GM06990 (cell line): ENCODE measurements at places on chromosomes 1 and 21.

- no peak for DNase-seq
These were observed 54.2 kb upstream of the TNR start for GRCh38 chr1:175797576-175797975.

GRCh38 chr21:24995216-24995615 is 612.1 kb downstream of the MRPL39 start:
- no peak for DNase-seq

DNA sequence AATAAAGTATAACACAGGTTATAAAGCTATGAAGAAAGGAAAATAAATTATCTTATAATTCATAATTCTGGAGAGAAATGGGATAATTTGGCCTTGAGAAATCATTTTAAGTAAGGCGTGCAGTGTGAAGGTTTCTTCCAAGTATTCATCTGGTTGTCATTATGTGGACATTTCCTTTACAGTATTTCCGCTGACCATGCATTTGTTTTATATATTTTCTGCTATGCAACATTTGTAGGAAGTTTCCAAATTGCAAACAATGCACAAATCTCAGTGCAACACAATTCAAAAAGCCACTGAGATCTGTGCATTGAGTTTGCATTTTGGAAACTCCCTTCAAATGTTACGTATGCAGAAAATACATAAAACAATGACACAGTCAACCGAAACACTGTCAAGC is 17.8 kb downstream of the ZNF670 start:
- no peak for DNase-seq

DNA sequence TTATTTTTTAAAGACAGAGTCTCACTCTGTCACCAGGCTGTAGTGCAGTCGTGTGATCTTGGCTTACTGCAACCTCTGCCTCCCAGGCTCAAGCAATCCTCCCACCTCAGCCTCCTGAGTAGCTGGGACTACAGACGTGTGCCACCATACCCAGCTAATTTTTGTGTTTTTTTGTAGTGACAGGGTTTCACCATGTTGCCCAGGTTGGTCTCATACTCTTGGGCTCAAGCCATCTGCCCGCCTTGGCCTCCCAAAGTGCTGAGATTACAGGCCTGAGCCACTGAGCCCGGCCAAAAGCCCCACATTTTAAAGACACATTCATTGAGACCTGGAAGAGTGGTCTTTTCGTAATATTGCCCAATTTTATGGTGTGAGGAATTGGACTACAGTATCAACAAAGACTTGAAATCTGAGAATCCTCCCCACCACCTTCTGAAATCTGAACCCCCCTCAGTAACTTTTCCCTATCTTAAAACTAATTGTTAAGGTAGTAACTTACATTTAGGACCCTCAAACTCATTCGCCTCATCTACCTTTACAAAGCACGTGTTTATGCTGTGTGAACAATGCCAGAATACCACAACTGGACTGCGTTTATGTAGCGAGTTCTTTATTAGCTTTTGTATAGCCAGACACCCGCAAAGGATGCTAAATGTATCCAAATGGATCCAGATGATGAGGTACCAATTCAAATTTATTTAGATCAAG is 2.7 kb downstream of the ERRFI1 start:
- no peak for DNase-seq

DNA sequence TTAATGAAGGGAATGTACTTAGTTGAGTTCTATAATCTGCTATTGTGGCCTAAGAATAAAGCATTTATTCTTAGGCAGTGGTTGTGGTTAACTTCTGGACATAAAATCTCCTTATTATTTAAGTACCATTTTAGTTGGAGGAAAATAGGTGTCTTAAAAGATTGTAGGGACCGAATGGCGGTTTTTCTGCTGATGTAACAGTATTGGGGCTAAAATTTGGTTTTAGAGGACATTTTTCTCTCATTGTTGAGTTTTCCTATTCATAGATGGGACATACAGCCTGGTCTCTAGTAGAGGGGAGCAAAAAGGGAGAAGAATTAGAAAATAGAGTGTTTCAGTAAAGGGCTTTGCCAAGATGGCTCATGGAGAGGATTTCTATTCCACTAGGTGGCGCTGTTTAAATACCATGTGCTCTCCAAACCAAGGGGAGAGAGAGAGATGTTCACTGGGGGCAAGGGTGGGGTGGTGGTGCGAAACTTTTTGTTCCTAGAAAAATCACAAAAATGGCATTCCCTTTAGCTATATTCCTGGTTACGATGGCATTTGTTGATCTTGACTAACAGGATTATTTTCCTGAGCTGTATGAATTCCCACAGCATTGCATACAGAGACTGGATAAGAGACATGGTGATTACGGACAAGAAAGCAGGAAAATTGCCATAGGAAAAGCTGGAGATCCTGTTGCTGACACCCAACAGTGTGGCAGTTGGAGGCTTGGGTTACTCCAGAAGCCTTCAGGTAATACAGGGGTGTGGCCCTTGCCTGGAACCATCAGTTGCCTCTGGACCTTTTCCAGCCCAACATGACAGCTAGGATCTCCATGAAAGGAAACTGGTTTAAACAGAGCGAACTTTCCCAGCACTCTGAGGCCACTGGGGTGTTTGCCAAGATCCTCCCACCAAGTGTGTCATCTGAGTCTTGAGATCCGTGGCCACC is 18.2 kb upstream of the FCGR2A start:
- no peak for DNase-seq

GRCh38 chr1:51776408-51776807 is 102.1 kb downstream of the NRDC start:
- DNase-seq = no peak

DNA sequence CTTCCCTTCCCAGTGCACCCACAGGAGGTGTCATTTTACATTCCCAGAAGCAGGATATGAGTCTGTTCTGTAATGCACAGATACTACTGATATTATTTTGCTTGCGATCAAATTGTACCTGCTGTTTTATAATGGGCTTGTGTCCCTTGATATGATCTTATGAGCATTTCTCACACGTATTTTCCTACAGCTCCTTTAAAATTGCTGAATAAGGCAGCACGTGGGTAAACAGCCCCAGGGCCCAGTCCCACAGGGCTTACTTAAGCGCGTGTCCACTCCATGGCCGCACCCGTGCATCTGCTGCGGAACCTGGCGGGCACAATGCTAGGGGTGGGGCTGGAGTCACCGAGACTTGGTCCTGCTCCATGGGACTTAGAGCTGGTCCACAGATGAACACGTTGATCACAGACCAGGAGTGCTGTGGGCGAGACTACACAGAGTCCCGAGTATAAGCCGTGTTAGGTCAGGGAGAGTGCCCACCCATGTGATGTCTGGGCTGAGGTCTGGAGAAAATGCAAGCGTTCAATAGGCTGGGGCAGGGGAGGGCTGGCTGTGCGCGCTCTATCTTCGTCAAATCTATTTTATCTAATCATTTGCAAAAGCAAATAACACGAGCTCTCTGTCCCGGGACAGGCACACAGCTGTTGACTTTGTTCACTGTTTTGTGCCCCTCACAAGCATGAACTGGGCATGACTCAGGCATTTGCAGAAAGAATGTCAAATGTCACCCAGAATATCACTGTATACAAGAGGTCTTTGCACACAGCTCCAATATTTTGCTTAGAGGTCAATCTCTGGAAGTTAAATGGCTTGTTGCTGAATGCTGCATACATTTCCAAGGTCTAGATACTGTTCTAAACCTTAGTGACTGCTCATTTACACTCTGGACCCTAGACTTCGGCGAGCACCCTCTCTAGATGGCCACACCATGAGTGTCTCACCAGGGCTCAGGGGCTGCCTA is 119.3 kb downstream of the CRYAA start:
- DNase-seq = no peak

- DNase-seq = no peak
These were observed 100.3 kb upstream of the GRIK3 start for GRCh38 chr1:37134599-37134998.

GRCh38 chr21:45296638-45297037 is 8.9 kb upstream of the POFUT2 start:
- no peak for DNase-seq

DNA sequence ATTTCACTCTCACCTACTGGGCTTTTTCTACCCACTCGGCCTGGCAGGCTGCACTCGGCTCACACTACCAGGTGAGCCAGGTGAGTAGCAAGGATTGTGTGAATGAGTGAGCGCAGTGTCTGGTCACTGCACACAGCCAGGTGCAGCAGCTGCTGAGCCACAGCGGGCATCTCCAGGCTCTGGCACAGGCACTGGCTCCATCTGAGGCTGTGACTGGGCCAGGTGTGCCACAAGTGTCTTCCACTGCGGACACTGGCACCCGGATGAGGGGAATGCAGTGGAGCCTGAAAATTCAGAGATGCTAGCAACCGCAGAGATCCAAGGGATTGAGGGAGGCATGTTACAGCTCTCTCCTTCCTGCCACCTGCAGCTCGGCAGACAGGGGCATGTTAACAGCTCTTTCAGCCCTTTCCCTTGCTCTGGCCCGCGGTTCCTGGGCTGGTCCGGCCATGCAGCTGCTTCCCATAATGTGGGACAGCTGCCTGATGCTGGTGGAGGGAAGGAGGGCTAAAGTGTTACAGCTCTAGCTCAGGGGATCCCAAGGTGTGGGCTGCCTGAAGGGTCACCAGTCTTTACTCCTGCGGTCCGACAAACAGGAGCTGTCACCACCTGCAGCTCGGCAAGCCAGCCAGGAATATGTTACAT is 1038.3 kb downstream of the AMY1C start:
- DNase-seq = no peak

- no peak for DNase-seq
These were observed 22.4 kb downstream of the DEGS1 start for GRCh38 chr1:224205438-224205840.

GRCh38 chr1:1763657-1764621 is 14.3 kb downstream of the NADK start:
- DNase-seq = no peak

DNA sequence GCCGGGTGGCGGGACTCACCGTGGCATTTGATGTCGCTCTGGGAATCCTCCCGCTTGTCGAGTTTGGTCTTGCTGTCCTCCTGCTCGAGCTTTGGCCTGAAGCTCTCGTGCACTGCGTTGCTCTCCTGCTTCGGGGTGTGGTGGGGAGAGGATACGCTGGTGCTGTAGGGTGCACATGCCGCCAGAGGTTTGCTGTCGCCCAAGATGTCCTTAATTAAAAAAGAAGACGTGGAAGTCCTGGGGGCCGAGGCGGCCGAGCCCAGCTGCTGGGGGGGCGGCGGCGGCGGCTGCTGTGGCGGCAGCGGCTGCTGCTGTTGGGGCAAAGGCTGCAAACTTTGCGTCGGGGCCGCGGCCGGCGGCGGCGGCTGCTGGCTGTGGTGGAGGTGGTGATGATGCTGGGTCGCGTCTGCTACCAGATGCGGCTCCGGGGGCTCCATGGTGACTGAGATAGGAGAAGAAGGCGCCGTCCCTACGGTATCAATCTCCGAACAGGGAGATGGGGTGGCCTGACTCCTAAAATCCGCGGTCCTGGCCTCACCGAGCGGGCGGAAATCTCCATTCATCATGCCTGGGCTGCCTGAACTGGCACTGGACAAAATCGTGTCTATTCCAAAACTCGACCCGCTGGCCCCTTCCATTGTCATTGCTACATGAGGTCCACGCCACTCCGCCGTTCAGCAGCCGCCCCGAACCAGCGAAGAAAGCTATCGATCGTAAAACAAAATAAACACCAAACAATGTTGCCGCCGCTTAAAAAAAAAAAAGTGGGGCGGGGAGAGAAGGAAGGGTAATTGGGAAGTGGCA is at the start of gene BARHL2:
TSS of gene BARHL2 (minus strand) at position 751 of the 804 bp plus-strand sequence. CDS start at position 644, 107 bp downstream.
- DNase-seq = no peak

DNA sequence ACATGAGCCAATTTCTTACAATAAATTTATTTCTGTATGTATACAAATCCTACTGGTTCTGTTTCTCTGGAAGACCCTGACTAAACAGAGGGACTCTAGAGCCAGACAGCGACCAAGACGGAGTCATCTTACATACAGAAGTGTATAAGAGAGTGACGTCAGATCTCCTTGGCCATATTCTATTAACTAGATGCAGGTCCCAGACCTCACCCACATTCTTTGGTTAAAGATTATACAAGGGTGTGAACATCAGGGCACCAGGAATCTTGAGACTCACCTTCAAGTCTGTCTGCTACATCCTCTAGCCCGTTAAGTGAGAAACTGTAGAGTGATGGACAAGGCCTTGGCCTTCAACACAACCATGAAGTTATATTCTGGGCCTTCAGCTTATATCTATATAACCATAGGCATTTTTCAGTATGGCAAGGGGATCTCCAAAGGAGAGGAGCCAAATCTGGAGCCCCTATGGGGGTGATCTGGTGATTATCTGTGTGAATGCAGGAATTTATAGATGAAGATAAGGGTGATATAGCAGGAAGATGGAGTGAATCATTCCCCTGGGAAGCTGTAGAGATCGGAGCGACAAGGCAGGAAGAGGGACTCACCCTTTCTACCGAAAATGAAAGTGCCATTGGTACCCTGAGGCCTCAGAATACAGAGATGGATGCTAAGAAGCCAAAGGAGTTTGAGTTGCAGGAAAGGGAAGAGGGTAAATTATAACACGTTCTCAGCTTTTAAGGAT is 83.9 kb downstream of the ADAMTS1 start:
- DNase-seq = no peak

DNA sequence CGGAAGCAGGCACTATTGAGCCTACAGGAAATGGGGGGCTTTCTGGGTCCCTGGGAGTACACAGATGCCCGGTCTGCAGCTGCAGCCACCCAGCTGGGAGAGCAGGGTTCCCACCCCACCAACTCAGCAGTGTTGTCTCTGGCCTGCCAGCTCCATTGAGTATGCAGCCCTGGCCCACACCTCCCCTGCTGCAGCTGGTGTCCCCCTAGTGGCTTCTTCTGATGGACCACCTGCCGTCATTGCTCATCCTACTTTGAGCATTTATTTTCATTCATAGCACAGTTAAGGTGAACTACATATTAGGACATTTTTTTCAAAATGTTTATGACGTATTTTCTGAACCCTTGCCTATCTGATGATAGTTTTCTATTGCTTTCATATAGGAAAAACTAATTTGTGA is 189.8 kb upstream of the LYPLAL1 start:
- no peak for DNase-seq

DNA sequence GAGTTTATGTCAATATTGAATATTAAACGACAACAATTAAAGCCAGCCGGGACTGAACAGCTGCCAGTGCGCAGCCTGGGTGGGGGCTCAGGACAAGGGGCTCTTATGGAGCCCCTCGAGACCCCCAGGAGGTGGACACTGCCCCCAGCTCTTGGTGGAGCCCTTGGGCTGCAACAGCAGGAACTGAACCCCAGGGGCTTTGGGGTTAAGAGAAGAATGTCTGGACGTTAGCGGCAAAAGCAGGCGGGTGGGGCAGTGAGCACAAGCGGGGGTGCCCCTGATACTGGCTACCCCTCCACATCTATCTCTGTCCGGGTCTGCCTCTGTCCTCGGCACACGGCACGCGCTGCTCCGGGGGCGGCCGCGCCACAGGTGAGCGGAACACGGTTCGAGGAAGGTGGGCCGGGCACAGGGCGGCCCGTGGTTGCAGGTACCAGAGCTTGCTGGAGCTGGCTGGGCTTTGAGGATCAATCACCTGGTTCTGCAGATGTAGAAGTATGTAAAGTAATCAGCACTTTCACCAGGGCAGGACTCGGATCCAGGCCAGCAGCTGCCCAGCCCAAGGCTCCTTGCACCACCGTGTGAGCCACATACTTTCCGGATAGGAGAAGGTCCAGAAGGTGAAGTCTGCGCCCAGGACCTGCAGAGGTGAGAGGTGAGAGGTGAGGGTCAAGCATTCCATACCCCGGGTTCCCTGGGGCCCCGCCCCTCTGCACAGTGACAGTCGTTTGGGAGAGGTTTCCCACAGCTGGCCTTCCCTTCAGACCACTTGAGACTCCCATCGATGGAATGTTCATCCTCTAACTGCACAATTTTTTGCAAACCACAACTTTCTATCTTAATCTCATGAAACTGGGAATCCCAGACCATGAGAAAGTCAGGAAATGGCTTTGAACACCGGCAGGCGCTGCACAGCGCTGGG is 12.4 kb upstream of the POFUT2 start:
- DNase-seq = no peak
